ENCODE measurements at places on chromosomes 7 and 10. TPM values are rescaled to one million over a fixed set of nuclear protein-coding genes. Genes with fewer than 3 reads are reported as not detected.
A peak's percentile ranks its signal among the peaks of the same experiment; 100 is the strongest.

Gene BNIP3
- total RNA-seq: 70.3 TPM

Gene RBM20
- 2.0 TPM for total RNA-seq

Gene SEMA3D
- total RNA-seq: 35.7 TPM

Gene CFAP69
- 17.5 TPM for total RNA-seq

Gene C10orf62
- not detected for total RNA-seq

Gene CPN1
- total RNA-seq: 0.69 TPM

Gene RRP12
- total RNA-seq: 18.0 TPM

Gene GJC3
- total RNA-seq: 4.5 TPM

DNA sequence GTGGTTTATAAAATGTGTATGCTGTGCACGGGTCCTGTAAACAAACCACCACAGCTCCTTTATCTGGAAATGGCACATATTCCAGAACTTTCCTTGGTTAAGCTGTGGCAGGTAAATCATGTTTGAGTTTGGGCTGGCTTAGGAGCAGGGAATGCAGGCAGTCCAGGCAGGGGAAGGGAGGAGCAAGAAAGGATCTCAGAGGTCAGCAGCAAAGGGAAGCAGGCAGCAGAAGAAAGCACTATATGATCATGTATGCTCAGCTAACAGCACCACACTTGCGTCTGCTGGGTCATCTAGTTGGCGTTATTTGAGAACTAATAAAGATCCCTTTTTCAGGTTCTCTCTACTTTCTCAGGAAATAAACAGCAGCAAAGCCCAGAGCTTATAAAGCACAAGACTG, 7.8 kb downstream of the ICA1 start:
- H3K36me3 ChIP-seq: no peaks in the 10 kb centered on the region
- DNase-seq: no peak
- no peak overlapping the region for H3K27ac ChIP-seq
- H3K4me3 ChIP-seq: no peak overlapping the region
- H3K4me1 ChIP-seq: no peaks in the 10 kb centered on the region

DNA sequence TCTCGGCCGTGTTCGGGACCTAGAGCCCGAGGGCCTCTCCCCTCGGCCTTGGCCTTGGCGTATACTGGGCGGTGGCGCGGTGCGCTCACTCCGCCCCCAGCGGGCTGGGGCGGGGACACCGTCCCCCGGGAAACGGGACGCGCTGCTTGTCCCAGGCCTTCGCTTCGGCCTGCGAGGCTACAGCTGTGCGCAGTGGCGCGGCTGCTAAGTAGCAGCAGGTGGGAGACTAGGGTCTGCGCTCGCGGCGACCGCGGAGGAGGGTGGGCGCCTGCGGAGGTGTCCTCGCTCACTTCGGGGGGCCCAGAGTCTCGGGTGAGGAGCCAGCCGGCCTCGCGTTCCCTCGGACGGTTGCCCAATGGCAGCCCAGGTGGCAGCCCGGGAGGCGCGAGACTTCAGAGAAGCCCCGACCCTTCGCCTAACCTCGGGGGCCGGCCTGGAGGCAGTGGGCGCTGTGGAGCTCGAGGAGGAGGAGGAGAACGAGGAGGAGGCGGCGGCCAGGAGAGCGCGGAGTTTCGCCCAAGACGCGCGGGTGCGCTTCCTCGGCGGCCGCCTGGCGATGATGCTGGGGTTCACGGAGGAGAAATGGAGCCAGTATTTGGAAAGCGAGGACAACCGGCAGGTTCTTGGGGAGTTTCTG, at the start of gene DNAH11:
TSS of gene DNAH11 (plus strand) at position 149 of the 637 bp plus-strand sequence. CDS start at position 356, 207 bp downstream.
- H3K36me3 ChIP-seq: no peaks in the 10 kb centered on the region
- H3K4me3 ChIP-seq: peak within 1 kb of the TSS; percentile 53
- peaks cover 29% of the 10 kb centered on the region for H3K27me3 ChIP-seq
- peaks cover 13% of the 10 kb centered on the region for H3K4me1 ChIP-seq
- DNase-seq: no peak

DNA sequence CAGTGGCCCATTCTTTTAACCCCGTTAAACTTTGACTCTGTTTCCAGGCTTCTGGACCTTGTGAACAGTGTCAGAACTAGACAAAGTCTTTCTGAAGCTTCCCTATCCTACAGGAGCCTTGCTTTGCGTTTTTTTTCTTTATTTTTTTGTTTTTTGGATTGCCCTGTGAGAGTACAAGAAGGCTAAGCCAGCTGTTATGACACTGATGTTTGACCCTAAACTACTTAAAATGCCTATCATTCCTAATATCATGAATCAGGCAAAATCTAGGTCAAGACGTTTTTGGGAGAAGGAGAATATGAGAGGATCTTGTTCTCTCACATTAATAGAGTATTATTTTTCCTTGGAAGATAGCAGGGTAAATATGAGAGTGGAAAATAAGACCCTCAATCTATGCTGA, 79.8 kb downstream of the EPDR1 start:
- H3K4me1 ChIP-seq: no peaks in the 10 kb centered on the region
- no peaks in the 10 kb centered on the region for H3K27me3 ChIP-seq
- H3K4me3 ChIP-seq: no peak overlapping the region
- no peaks in the 10 kb centered on the region for H3K36me3 ChIP-seq

DNA sequence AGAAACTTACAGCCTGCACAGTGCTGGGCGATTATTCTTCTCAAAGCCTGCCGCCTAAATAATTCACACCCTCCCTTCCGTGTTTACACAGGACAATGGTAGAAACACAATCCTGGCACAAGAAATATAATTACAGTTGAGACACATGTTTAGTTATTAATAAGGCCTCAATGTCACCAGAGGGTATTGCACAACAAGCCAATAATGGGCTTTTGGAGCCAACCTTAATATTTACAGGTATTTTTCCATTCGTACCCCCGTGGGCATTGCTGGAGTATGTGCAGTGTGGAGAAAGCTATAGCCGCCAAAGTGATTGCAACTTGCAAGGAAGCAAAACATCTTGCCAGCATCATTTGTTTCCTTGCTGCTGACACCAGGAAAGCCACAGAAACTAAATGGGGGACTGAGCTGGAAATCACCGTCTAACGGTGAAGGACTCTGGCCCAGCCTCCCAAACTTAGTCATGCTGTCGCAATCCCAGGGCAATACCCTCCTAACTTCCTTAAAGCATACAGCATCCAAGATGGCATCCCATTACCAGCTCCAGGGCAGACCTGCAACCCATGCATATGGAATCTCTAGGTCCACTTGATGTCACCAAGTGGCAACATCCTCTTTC, 8.6 kb downstream of the CALN1 start:
- no peaks in the 10 kb centered on the region for H3K36me3 ChIP-seq
- DNase-seq: no peak
- H3K4me1 ChIP-seq: no peaks in the 10 kb centered on the region
- H3K4me3 ChIP-seq: no peak overlapping the region
- H3K27me3 ChIP-seq: no peaks in the 10 kb centered on the region
- no peak overlapping the region for H3K27ac ChIP-seq

DNA sequence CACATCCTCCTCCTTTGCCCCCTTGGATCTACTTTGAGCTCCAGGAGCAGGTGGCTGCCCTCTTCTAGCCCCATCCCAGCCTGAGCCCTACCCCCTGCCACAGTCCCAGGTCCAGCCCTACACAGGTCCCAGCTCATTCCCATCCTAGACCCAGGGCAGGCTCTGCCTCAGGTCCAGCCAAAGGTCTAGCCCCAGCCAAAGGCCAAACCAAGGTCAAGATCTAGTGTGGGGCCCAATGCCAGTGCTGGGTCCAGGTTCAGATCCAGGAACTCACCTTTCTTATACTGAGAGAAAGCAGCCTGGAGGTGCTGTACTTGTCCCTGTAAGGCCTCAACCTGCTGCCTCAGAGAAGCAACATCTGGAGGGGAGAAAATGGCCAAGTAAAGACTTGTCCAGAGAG, 8.5 kb downstream of the SFTPD start:
- no peak overlapping the region for H3K4me3 ChIP-seq
- no peaks in the 10 kb centered on the region for H3K4me1 ChIP-seq
- H3K27ac ChIP-seq: no peak overlapping the region
- H3K27me3 ChIP-seq: no peaks in the 10 kb centered on the region
- H3K36me3 ChIP-seq: peaks cover 2% of the 10 kb centered on the region
- DNase-seq: no peak

- H3K36me3 ChIP-seq: no peaks in the 10 kb centered on the region
- H3K4me3 ChIP-seq: peak overlapping the region; percentile 49
- H3K27me3 ChIP-seq: no peaks in the 10 kb centered on the region
- H3K4me1 ChIP-seq: peaks cover 24% of the 10 kb centered on the region
- DNase-seq: peak; percentile 40
Measured at GRCh38 chr10:125158601-125159485, 1.5 kb downstream of the CTBP2 start.

GRCh38 chr7:100493476-100494264, 9.9 kb downstream of the NYAP1 start:
- H3K27me3 ChIP-seq: no peaks in the 10 kb centered on the region
- peak overlapping the region; percentile 57 for H3K27ac ChIP-seq

- H3K36me3 ChIP-seq: no peaks in the 10 kb centered on the region
- H3K4me3 ChIP-seq: no peak overlapping the region
- H3K27ac ChIP-seq: no peak overlapping the region
- H3K27me3 ChIP-seq: no peaks in the 10 kb centered on the region
- DNase-seq: no peak
Measured at GRCh38 chr10:91680487-91680886, 47.6 kb upstream of the PPP1R3C start.

- H3K4me3 ChIP-seq: no peak overlapping the region
- no peaks in the 10 kb centered on the region for H3K36me3 ChIP-seq
- no peaks in the 10 kb centered on the region for H3K27me3 ChIP-seq
- DNase-seq: no peak
- no peak overlapping the region for H3K27ac ChIP-seq
Measured at GRCh38 chr7:28815928-28816373, 142.2 kb downstream of the TRIL start.

DNA sequence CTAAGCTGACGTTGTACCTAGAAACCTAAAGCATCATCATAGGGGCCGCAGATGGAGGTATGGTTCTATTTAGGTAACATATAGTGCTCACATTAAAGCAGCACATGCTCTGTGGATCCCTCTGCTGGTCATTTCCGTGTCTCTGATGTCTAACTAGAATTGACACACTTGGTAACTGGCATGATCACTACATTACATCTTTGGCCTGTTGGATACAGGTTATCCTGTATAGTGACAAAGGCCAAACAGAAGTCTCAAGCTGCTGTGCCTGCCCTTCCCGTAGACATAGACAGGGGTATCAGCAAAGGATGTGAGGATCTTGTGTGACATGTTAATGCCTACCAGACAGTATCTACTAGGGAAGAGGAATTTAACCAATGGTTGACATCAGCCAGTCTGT, 51.2 kb downstream of the KIF5B start:
- peaks cover 8% of the 10 kb centered on the region for H3K36me3 ChIP-seq
- H3K27ac ChIP-seq: peak overlapping the region; percentile 72
- no peak overlapping the region for H3K4me3 ChIP-seq
- no peak for DNase-seq
- peaks cover 16% of the 10 kb centered on the region for H3K4me1 ChIP-seq

DNA sequence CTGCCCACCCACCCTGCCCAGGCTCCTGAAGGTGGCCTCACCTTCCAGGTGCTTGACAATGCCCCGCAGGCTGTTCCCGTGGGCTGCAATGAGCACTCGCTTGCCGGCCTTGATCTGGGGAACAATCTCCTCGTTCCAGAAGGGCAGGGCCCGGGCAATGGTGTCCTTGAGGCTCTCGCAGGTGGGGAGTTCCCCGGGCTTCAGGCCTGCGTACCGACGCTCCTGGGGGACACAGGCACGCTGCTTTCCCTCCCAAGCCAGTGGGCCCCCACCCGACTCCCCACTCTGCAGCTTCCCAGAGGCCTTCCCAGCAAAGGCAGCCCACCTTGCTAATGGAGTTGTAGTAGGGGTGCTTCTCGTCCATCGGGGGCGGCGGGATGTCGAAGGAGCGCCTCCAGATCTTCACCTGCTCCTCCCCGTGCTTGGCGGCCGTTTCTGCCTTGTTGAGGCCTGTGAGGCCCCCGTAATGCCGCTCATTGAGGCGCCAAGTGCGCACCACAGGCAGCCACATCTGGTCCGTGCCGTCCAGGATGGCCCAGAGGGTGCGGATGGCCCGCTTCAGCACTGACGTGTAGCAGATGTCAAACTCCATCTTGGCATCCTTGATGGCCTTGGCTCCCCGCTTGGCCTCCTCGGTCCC, 456 bp downstream of the PGAM2 start:
- peak overlapping the region; percentile 42 for H3K27ac ChIP-seq
- peaks cover 63% of the 10 kb centered on the region for H3K4me1 ChIP-seq
- H3K36me3 ChIP-seq: peaks cover 35% of the 10 kb centered on the region
- peak overlapping the region; percentile 27 for H3K4me3 ChIP-seq
- no peaks in the 10 kb centered on the region for H3K27me3 ChIP-seq

DNA sequence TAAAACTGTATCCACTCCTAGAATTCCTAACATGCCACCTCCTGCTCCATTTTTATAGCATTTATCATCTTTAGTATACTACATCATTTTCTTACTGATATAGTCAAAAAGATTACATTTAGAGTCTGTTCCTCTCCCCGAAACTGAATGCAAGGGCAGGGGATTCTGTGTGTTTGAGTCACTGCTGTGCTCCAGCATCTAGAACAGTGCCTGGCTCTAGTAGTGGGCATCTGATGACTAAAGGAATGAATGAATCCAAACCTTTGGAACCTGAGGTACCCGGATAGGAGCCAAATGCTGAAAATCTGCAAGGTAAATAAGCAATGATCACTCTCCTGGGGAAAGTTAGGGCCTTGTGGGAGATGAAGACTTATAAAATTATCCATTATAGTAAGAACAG, 18.9 kb downstream of the GOT1 start:
- H3K27me3 ChIP-seq: no peaks in the 10 kb centered on the region
- H3K36me3 ChIP-seq: no peaks in the 10 kb centered on the region
- H3K27ac ChIP-seq: no peak overlapping the region
- H3K4me3 ChIP-seq: no peak overlapping the region
- DNase-seq: no peak
- no peaks in the 10 kb centered on the region for H3K4me1 ChIP-seq

DNA sequence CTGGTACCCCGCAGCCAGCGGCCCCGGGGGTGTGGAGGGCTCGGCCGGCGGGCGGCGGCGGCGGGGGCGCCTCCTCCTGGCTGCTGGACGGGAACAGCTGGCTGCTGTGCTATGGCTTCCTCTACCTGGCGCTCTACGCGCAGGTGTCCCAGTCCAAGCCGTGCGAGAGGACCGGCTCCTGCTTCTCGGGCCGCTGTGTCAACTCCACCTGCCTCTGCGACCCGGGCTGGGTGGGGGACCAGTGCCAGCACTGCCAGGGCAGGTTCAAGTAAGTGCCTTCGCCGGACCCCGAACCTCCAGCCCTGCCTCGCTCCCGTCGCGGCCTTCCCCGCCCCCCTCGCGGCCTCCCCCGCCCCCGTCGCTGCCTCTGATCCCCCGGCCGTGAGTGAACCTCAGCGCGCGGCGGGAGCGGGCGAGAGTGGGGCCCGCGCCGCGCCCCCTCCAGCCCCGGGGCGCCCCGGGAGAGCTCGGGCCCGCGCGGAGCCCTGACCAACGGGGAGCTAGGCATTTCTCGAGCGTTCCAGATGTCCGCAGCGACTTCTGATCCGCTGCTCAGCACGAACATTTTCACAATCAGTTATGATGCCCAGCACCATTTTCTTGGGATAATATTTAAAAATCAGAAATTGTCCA, 727 bp downstream of the ATRNL1 start:
- H3K36me3 ChIP-seq: no peaks in the 10 kb centered on the region
- no peaks in the 10 kb centered on the region for H3K4me1 ChIP-seq

GRCh38 chr10:117237401-117237991, 3.4 kb upstream of the SLC18A2 start:
- DNase-seq: no peak
- peaks cover 14% of the 10 kb centered on the region for H3K4me1 ChIP-seq
- H3K27me3 ChIP-seq: peaks cover 23% of the 10 kb centered on the region
- no peak overlapping the region for H3K4me3 ChIP-seq

Data from spinal cord (tissue), 10 donors.